ENCODE measurements at places on chromosomes 2 and 18.

DNA sequence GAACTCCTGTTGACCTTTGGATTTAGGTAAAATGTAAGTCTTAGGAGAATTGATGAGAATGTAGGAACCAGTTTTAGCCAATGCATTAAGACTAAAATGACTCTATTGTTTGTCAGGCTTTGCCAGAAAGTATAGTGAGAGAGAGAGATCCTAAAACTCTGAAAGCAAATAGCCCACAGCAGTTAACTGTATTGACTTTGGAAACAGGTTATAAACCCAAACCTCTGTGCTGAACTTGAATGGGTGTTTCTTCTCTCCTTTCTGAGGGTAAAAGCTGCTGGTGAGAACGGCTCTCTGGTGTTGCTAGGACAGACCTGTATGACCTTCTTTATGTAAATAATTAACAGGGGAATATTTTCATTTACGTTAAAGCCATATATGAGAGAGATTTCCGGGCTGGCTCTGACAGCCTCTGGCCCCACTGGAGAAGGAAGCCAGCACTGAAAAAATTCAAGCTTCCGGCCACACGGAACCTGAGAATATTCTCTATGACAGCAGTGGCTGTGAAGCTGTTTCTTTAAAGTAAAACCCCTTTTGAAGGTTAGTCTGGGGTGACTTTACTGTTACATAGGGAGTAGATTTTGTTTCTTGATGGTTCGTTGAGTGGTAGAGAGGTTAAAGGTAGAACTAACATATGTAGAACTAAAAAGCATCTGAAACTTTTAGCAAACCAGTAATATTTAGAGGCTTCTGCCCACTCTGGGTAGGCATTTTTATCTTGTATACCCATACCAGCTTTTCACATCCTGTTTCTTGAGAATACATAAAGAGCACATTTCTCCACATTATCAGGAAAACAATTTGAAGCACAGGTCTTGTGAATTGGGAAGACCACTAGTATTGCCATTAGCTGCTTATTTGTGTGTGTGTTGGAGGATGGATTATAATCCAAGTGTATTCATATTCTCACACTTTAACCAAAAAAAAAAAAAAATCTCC, 123.8 kb downstream of the SPTBN1 start:
- no peak for DNase-seq

DNA sequence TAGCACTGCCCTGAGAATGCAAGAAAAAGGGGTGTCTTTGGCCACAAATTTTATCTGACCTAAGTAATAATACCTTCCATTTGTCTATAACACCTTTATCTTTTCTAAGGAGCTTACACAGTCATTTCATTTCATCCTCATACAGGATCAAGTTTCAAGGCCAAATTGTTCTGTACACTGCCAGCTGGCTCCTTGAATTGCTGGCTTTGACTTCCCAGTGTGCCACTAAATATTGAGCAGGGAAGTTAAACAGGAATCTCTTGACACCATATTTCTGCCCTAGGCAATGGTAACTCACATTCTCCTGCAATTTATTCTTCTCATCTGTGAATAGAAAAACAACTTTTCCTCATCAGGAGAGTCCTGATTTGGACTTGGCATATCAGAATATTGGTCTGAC, 195.1 kb upstream of the LRP1B start:
- no peak for DNase-seq

GRCh38 chr2:164430166-164430783, 191.0 kb downstream of the GRB14 start:
- no peak for DNase-seq

GRCh38 chr18:37361335-37362157, 204.1 kb downstream of the CELF4 start:
- DNase-seq: no peak

- DNase-seq: no peak
These were observed 26.5 kb upstream of the NCL start for GRCh38 chr2:231490801-231491200.

- no peak for DNase-seq
These were observed 27.5 kb upstream of the CD28 start for GRCh38 chr2:203678971-203679370.

DNA sequence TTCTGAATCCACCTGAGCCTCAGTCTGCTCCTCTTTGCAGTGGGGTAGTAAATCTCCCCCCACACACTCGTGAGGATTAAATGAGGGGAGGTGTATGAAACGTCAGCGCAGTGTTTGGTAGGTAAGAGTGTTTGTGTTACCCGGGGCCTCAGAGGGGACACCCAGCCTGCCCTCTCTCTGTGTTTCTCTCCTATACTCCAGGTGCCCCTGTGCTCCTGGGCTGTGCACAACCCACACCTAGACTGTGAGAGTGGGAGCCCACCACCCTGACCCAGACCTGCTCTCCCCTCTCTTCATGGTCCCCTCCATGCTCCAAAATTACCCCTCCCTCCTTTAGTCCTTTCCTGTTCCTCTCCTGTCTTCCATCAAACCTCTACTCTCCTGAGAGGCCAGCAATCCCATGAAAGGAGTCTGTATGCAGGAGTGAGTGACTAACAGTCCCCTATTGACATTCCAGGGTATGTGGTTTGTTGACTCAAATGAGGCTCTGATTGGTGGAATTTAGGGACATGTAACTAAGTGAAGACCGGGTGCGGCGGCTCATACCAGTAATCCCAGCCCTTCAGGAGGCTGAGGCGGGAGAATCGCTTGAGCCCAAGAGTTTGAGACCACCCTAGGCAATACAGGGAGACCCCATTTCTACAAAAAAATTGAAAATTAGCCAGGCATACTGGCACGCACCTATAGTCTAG, 10.4 kb downstream of the CIB4 start:
- no peak for DNase-seq

All from effector memory CD4-positive, alpha-beta T cell (primary cell).